ENCODE measurements at places on chromosomes 5 and 9.

GRCh38 chr9:2066312-2067273, 51.4 kb downstream of the SMARCA2 start:
- no peak for DNase-seq

GRCh38 chr5:170681013-170681433, 102.5 kb upstream of the GABRP start:
- DNase-seq, result peak; percentile 9

DNA sequence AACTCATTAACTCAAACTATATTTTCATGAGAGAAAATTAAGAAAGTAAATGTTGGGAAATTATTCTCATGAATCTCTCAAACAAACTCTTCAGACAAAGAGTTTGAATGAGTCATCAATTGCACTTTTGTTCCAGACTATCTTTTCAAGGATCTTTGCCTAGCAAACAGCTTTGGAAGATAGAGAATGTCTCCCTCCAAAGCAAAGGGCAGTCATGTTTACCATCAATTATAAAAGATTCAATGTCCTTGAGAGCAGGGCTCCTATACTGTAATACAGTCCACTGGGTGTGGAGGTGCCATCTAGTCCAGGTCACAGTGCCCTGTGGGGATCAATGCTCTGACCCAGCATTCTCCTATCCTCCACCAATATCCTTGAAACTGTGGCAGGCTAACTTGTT, 1429.3 kb downstream of the EFNA5 start:
- no peak for DNase-seq

GRCh38 chr5:54761213-54761701, 224.1 kb downstream of the ESM1 start:
- DNase-seq, result no peak

DNA sequence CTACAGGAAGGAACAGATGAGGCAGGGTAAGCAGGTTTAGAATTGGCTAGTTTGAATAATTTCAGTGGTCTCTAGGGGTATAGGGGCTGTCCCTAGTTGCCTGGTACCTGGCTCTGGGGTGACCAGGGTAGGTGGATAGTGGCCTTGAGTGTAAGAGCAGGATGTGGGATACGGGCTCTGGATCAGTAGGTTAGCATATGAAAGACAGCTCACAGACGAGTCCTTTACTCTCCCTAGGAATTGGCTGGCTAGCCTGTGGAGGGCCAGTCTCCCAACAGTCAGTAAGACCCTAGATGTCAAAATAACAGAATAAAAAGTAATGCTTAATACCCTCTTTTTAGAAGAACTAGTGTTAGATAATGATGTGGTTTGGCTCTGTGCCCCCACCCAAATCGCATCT, 16.6 kb upstream of the C9orf152 start:
- DNase-seq, result no peak

DNA sequence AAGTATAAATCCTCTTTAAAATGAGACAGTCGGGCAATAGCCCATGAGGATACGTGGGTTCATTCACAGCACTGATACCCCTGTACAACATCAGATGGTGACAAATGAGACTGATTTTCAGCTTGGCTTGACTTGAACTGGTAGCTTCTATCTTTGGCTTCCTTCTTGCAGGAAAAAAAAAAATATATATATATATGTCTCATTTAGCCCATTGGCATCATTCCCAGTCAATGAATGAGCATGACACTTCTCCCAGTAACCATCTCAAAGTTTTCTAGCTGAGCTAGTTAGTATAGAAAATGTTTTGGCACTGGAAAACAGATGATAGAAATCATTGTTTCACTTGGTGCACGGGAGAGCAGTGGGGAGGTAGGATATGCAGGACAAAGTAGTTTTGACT, 222.5 kb upstream of the TAS2R1 start:
- no peak for DNase-seq

GRCh38 chr9:124657516-124657915, 113.6 kb downstream of the NR6A1 start:
- DNase-seq, result no peak

DNA sequence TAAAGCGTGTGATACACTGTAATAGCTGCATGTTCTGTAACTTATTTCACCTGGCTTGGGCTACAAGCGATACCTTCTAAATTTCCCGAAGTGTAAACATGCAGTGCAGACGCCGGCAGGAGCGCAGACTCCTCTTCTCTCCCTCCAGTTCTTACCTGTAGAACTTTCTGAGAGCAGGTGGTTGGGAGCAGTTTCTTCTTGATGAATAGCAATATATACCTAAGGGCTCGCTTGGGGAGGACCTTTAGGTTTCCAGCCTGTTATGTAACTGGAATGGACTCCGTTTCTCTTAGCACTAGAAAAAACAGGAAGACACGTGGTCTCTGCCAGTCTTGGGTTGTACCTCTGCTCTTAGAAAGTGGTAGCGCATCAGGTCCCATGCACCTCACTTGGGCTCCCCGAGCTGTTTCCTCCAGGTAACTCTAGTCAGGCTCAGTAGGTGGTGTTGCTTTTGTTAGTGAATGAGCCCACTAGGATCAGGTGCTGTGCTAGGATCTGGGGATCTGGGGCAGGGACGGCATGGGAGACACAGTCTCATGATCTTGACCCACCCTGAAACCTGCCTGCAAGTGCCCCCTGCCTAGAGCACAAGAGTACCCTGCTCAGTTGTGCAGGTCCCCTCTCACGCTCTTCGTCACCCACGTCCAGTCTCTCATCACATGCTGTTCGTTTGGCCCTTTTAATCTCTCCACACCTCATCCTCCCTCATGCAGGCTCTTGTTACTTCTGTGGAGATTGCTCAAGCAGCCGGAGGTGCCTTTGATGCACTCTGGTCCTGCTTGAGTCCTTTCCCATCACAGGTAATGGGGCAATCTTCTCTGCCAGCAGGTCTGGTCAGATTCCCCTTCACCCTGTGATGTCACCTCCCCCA, 2.8 kb downstream of the TENT4A start:
- DNase-seq, result no peak

DNA sequence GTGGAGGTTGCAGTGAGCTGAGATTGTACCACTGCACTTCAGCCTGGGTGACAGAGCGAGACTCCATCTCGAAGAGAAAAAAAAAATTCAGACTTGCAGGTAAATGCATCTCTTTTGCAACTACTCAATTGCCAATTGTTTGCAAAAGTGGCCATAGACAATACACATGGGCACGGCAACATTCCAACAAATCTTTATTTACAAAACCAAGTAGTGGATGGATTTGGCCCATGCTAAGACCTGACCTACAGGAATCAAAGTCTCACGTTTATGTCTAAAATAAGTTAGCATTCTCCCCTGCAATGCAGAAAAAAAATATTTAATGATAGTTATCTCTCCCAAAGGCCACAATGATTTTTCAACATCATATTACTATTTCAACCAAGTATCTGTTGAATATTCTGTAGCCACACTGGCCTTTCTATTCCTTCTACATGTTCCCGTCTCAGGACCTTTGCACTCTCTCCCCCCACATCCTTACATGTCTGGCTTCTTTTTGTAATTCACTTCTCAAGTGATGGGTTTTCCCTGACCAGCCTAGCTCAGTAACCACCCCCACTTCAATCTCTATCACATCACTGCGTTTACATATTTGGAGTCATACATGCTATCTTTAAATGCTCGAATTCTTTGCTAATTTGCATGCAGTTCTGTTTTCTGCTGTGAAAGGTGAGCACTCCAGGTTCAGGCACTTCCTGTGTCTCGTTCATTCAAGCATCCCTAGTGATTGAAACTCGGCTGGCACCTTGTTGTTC, 54.2 kb downstream of the FNBP1 start:
- DNase-seq, result no peak

Measured in stimulated activated CD4-positive, alpha-beta T cell treated with anti-CD3 and anti-CD28 coated beads, Interleukin-1b, Interleukin-23, amount 100 ng/mL, for 1 hour (primary cell).